GM19239 (cell line): ENCODE measurements at places on chromosomes 3 and 15.

DNA sequence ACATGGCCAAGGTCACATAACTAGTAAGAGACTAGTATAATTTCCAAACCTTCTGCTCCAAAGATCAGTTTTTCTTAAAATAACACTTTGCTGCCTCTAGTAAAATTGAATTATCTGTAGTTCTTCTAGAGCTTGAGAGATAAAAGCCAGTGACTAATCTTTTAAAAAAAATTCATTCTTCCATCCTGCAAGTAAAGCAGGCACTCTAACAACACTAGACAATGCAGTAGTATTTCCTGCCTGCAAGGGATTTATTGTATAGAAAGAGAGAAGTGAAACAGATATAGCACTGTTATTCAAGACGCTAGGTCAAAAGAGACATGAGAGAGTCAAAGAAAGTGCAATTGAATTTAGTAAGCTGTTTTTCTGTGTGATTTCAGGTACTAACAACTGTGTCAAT is 159.5 kb upstream of the TBC1D5 start:
- no peak for DNase-seq

DNA sequence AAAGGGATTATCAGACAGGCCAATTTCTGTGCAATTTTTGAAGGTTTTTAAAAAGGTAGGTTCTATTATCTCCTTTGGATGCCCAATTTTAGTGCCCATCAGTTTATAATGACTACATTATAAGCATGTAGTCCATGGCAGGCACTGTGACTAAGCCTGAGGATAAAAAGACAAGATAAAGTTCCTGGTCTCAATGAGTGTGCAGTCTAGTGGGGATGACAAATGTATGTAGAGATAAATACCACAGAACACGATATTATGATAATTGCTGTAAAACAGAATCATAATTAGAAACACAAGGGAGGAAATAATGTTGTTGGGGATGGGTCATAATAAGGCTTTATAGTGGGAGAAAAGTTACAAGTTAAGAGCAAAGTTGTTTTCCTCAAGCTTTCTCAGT is 163.1 kb downstream of the ZNF385D start:
- DNase-seq: no peak

DNA sequence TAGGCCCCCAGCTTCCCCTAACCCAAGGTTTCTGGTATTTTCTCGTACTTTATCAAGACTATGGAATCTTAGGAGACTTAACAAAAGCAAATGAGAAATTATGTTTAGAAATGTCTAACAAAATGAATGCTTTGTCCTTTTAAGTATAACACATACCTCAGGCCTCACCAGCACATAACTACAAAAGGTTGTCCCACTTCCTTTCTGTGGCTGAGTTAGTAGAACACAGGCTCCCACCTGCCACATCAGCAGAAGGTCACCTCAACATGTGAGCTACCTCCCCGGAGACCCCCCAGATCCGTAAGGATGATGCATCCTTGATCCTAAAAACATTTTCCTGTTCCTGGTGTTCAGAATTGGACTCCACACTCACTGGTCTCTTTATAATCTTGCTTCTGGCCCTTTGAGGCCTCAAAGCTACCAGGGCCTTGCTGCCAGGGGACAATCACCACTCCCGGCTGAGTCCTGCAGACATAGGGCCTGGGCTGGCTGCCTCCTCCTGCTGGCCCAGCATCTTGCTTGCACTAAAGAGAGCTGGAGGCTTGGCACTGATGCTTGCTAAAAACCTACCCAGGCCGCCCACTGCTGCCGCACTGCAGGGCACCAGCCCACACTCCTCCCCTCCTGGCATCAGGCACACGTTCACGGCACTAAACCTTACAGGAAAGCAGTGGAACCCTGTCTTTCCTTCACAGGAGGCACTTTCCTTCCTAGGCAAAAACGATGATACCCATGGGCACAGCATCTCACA is 2.9 kb downstream of the CCRL2 start:
- no peak for DNase-seq

DNA sequence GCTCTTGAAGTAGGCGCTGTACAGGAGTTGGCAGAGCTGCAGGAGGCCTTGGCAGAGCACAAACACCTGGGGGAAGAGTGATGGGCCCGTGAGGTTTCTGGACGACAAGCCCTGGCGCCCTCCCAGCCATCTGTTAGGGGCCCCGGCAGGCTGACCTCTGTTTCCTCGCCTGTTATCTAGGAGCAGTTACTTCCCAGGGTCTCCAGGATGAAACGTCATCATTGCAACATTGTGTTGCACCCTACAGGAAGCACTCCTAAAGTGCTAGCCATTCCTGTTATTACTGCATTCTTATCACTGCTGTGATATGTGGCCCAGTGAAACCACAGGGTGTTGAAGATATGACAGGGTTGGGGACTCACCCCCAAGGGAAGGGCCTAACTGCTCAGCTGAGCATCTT is 50.2 kb downstream of the SLCO2A1 start:
- DNase-seq: no peak

DNA sequence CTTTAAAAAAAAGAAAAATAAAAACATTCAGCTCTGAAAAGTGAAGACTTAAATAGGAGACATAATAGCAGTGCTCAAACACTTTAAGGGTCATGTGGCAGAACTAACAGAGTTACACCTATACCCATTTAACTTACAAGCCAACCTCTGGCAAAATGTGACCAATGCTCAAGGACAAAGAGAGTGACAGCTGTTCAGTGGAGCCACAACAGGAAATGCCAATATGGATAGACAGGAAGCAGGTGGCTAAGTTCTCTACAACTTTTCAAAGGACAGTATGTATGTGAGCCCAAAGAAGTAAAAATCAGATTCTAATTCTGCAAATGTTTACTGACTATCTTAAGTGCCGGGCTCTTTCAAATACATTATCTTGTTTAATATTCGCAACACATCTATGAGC is 3.4 kb downstream of the TMCC1 start:
- peak; percentile 27 for DNase-seq

DNA sequence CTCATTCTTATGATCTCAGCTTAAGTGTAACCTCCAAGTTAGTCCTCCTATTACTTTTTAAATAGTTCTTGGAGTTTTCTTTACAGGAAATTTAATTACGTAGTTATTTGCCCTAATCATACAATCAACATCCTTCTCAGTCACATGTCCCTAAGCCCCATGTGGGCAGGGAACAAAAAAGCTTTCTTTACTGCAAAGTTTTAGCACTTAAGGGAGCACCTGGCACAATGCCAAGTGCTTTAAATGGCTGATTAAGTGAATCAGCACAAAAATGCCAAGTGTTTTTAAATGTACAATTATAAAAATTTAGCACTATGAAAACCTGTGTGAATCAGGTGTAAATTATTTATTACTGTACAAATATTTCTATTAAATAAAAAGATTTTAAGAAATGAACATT is 445.3 kb downstream of the C3orf38 start:
- DNase-seq: no peak

DNA sequence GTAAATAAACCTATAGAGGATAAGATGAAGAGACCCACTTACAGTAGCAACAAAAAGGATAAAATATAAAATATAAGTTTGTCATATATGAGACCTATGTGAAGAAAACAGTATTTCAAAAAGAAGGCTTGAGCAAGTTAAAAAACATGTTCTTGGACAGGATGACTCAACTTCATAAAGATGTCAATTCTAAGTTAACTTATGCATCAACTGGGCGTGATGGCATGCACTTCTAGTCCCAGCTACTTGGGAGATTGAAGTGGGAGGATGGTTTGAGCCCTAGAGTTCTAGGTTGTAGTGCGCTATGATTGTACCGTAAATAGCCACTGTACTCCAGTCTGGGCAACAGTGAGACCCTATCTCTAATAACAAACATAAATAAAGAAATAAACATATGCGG is 59.7 kb downstream of the PDCD6IP start:
- DNase-seq: no peak

DNA sequence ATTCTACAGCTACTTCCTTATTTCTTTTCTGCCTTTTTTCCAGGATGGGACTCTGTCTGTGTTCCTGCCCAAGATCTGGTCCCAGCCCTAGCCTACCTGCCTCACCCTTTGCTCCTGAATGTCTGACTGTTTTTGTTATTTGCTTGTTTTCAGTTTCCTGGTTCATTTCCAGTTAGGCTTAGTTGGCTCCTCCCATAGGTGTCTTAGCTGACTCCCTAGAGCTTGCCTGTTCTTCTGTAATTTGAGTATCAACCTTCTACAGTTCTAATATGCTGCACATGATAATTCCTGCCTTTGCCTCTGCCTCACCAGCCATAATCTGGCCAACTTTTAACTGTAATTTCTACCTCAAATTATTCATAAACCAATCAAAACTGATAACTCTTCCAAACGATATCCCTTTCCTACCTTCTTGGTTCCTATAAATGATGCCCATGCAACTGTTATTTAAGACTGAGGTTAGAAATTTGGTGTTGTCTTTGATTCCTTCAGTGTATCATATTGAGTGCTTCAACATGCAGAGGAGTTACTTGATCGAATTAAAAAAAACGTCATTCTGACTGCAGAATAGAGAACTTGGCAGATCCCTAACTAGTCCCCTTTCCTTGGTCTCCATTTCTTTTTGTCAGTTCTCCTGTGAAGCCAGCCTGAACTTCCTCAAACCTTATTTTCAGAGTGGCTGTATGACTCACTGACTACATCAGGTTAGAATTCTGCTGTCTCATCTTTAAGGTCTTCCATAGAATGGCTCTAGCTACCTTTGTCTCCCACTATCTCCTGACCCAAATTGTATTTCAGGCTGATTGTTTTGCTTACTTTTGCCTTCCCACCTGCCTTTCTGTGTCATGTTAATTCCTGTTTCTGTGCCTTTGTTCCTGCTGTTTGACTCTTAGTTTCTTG is 8.4 kb downstream of the GOLM2 start:
- no peak for DNase-seq

DNA sequence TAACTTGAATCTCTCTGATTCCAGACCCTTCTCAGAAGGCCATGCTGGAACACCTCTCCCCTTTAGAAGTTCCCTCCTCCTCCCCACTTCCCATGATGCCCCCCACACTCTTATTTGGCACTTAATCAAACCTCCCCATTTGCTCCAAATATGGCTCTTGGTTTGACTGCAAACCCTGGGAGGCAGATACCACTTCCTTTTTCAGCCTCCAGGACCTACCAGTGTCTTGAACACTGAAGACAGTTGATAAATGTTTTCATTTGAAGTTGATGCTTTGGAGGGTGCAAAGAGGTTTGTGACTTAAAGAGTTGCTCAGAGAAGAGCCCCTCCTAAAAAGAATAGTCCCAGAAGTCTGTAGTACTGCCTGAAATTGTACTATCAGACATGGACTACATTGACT is 61.5 kb downstream of the SEMA5B start:
- no peak for DNase-seq

DNA sequence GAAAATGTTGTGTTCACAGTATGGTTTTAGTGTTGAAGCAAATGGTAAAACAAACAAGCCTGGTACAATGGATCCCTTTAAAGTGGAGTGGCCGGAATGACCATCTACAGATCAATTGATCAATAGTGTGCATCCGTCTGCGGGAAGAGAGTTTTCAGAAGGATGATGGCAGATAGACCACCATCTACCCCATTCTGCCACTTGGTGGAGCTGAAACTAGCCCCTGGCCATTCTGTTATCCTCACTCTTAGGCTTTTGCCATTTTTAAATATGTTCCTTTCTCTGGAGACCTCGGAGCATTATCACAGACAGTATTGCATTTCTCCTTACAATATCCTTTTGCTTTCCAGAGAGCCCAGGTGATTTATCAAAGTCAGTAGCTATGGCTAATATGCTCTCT is 258.9 kb upstream of the CFAP20DC start:
- no peak for DNase-seq

DNA sequence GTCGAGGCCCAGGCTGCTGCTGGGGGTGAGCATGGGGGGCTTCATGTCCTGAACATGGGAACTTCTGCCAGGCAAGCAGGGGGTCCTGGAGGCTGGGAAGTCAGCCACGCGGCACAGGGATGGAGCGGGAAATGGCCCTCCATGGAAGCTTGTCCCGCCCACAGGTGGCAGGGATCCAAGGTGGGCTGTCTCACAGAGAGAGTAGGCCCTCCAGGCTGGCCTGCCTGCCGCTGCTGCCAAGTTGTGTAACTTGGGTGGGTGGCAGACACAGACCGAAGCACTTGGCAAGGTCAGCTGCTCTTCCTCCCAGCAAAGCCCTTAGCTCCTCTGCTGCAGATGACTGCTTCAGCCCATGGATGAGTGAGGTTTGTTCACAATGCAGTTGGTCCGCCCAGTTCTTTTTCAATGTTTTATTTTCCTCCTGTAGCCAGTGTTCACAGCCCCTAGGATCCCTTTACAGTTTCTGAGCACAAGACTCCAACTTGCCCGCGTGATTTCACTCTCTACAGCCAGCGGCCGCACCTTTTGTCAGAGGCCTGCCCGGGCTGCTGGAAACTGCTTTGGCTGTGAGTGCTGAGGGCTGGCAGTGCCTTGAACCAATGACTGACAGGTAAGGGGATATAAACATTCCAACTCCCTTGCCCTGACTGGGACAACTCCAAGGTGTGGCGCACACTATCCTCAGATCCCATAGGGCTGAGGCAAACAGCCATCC is 26.7 kb downstream of the HCN4 start:
- no peak for DNase-seq

GRCh38 chr15:39283531-39283930 is 297.3 kb upstream of the THBS1 start:
- no peak for DNase-seq

- DNase-seq: peak; percentile 95
Measured at GRCh38 chr3:128426128-128426921, 40.4 kb downstream of the DNAJB8 start.

- DNase-seq: no peak
Measured at GRCh38 chr15:101198800-101199199, 53.0 kb downstream of the CHSY1 start.

DNA sequence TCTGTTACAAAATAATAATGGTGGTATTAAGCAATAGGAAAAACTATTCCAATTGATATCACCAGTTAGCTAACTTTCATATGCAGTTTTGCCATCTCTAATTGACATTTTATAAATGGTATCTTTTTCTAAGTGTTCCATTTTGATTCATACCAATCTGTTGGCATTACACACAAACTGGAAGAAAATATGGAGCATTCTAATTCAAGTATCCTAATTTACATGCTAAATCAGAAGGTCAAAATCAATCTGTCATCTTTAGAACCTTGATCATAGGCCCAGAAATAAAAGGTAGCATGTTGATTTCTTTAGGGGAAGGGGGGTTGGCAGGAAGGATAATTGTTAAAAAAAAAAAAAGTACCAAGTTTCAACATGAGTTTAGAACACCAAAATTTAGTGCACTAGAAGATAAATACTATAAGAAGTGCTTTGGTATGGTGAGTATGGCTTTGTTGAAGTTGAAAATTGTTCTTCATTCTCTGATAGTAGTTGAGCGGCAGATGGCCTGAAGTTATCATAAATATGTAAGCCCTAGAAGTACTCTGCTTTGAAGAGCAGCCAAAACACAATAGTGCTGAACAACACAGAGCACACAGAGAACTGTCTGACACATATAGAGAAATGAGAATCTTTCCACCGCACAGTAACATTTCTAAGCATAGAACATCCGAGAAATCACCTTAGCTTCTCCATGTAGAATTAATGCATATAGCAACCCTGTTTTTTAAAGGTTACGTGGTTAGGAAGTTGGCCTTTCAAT is 130.1 kb downstream of the TAFA4 start:
- DNase-seq: no peak

DNA sequence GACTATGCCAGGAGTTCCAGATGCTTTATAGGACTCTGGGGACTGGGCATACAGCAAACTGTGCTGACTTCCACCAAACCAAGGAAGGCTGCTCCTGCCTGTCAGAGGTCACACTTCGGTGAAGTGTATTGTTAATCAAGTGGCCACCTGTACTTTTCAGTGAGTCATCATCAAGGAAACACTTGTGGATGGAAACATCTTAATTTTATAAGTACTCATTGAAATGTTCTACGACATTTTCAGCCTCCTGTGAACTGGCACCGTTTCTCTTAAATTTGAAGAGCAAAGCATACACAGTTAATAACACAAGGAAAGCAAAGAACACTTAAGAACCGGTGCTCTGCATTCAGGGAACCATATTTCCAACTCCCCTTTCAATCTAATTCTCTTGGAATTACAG is 801.7 kb upstream of the DPPA4 start:
- no peak for DNase-seq
